Keratinocyte (primary cell): ENCODE measurements at places on chromosomes 7 and 10.

GRCh38 chr7:135925210-135925609 lies 51.9 kb downstream of the MTPN start:
- DNase-seq = no peak

DNA sequence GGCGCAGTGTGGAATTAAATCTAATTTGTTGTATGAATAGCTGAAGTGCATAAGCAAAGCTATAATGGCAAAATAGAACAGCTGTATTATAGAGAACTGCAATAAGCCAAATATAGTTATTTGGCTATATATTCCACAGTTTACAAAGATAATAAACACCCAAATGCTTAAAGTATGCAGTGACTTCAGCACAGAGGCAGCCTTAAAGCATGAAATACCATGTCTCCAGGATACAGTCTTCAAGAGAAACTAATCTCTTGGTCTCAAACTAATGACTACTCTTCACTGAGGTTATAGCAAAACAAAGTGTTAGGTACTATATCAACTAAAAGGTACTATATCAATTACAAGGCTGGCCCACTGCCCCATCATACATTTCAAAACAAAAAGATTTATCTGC lies 48.0 kb downstream of the NT5C2 start:
- DNase-seq = no peak

DNA sequence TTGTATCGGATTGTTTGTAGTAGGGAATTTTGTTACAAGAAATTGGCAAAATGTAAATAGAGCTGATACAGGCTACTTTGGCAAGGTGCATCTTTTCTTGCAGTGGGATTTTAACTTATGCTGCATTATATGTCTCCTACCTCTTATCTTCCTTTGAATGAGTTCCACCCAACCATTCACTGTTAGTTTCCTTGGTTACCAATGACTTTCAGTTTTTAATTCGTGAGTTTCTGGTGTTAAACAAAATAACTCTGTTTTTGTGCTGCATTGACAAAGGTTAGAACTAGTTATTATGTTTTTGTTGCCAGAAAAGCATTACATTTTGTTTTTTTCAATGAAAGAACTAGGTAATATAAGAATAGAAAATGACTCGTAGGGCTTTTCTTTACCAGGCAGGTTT lies 327.2 kb downstream of the LHFPL3 start:
- no peak for DNase-seq

- DNase-seq = no peak
Observed at GRCh38 chr10:8360814-8361509, 306.5 kb downstream of the GATA3 start.

DNA sequence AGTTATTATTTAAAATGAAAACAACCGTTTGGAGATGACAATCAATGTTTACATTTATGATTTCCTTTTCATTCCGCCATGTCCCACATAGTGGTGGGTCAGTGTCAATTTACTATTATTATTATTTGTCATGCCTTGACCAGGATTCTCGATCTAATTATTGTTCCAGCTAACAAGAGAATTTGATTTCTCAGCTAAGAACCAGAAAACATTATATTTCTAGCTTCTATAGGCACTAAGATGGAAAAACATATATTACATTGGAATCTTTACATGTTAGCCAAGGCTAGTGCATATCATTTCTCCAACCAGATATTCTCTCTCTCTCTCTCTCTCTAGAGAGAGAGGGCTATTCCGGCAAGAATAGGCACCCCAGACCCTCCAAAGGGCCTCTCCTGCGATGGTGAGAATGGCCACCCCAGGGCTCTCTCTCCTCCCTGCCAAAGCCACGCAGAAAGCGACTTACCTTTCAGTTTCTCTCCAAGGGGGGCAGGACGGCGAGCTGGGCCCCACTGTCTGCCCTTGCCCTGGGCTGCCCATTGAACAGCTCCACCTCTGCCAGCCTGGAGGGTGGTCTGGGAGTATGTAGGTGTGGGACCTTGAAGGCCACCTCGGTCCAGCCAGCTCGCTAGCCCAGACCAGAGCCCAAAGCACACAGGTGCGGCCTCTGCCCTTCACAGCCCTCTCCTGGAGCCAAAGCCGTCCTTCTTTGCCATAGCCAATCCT lies 2.4 kb downstream of the HOXA3 start:
- DNase-seq = no peak
